ENCODE measurements at places on chromosomes 7 and 10.

DNA sequence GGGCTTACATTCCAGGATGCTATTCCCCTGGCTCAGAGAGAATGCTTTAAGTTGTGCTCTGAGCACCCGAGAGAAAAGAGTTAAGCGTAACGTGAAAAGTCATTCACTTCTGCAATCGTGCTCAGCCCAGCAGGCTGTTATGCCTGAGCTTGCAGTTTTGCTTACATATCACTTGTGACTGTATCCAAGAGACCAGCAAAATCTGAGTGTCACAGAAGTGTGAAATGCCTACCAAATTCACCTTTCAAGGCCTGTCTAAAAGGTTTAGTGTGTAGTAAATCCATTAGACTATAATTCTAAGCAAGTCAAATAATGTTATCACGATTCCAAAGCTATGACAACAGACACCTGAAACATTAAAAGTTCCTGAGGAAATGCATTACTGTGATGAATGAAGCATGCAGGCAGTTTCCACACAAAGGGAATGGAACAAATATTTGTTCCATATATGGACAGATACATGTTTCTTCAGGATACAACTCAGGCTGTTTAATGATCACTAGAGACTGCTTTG, 20.1 kb downstream of the ITGB1 start:
- no peak for DNase-seq

DNA sequence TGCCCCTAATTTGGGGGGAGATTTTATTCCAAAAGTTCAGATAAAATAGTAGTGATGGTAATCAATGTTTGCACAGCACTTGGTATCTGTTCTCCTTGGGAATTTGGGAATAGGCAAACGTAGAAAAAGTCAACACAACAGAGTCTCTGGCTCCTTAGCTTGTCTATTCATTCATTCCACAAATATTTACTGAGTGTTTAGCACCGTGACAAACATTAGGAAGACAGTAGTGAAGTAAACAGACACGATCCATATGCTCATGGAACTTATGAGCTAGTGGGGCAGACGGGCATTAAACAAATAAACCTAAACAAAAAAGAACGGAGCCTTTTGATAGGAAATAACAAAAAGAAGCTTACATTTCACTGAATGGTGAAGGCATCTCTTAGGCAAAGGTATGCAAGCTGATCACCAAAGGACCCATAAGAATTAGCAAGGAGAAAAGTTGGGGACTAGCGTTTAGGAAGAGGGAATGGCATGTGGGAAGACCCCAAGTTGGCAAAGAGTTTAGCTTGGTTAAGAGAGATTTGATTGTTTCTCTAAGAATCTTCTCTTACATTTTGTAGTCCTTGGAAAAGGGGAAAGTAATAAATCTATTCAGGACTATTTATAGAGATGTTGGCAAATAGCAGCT, 243.9 kb upstream of the NPY start:
- no peak for DNase-seq

GRCh38 chr7:122137251-122138077, 6.6 kb downstream of the AASS start:
- DNase-seq = no peak

DNA sequence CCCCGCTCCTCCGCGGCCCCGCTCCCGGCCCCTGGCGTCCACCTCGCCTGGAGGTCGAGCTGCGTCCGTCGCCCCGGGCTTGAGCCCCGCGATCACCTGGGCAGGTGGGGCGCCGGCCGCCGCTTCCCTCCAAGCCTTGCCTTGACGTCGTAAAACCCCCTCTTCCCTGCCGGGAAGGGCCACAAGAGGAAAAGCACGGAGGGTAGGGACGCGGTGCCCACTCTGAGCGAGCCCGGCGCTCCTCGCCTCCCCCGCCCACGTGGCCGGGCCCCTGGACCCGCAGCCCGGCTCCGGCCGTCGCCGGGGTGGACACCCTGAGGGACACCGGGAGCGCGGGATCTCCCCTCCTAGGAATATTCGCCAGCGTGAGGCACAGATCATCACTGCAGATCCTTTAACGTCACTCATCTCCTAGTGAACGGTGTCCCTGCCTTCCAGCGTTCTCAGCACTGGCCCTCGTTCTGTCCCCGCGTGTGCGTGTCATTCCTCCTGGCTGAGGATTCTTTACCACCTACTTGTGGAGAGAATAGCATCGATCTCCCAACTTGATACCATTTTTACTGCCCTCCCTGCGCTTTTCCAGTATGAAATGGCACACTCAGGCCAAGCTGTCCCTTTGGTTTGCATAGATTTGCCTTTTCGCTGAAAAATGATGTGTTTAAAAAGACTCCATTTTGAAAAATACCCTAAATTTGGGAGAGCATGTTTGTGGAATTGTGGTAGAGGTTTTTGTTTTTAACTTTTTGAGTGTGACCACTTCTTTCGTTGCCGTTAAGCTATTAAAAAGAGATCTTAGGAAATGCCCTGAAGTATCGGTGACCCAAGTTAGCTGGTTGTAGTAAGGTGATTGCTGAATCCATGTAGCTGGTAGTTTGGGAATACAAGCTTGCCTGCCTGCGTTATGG, 649 bp downstream of the ACTR3B start:
- no peak for DNase-seq

DNA sequence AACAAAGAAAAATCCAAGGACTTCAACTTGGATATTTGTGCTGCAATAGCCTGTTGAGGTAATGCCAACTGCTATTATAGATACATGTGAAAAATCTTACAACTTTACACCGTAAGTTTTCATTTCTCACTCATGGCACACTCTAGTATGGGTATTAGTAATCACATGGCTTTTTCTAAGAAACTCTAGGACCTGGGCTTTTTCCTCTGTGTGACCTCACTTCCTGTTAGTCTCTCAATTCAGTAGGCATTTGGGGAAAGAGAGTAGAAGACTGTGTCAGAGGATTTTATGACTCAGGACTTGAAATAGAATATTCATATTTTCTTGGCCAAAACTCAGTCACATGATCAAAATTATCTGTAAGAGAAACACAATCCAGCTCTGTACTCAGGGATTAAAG, 1049.9 kb downstream of the REEP3 start:
- no peak for DNase-seq

DNA sequence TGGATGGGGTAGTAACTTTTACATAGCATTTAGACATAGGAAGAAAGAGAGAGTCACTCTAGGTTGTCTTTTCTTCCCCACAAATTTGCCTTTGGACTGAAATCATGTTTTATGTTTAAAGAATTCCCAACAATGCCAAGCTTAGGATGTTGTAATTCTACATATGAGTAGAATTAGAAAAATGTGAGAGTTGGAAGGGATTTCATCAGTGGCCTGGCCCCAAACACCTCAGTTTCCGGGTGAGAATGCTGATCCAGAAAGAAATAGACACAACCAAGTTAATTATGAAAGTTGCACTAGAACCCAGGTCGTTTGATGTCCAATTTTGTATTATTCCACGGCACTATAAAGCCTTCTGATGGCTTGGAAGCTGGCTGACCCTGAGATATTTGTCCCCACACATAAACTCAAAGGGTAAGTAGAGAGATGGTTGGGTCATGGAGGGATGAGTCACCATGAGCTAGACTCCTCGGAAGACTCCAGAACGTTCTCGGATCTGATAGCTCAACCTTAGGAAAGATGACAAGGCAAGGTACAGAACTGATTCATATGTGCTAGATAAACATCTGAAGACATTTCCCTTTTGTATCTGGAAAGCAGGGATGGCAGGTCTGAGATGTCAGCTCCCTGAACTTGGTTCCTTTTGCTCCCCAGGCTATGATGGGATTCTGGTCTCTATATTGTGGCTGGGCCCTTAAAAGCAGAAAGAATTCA, 48.8 kb upstream of the SLC35B4 start:
- no peak for DNase-seq

DNA sequence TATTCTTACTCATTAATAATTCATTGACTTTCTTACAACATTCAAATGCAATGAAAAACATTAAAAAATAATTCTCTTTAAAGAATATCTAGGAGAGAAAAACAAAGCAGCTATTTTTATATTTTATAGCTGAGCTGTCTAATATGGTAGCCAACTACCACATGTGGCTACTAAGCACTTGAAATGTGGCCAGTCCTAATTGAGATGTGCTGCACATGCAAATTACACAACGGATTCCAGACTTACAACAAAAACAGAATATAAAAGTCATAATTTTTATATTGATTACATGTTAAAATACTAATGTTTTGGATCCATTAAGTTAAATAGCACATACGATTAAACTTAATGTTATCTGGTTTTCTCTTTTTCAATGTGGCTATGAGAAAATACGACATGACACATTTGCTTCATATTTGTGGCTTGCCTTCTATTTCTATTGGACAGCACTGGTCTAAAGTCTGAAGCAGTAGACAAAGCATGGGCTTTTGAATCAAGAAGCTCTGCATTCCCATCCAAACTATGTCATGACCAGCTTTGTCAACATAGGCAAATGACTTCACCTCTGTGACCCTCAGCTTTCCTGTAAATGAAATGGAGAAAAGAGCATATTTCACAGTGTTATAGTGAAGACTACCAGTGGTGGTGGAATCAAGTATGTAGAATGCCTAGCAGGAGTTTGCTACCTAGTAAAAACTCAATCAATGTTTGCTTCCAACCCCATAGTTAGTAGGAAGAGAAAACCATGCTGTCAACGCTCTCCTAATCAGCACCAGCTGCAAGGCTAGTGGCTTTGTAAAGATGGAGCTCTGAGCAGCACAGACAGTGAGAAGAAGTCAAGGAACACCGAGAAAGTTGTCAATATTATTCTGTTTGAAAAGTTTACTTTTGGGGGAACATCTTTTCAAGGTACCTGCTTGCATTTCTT, 37.1 kb upstream of the GDF10 start:
- DNase-seq = no peak
